ENCODE measurements at places on chromosomes 12 and 14.
A peak's percentile ranks its signal among the peaks of the same experiment; 100 is the strongest.

GRCh38 chr14:71632440-71632946 lies 299.7 kb upstream of the RGS6 start:
- DNase-seq = no peak

DNA sequence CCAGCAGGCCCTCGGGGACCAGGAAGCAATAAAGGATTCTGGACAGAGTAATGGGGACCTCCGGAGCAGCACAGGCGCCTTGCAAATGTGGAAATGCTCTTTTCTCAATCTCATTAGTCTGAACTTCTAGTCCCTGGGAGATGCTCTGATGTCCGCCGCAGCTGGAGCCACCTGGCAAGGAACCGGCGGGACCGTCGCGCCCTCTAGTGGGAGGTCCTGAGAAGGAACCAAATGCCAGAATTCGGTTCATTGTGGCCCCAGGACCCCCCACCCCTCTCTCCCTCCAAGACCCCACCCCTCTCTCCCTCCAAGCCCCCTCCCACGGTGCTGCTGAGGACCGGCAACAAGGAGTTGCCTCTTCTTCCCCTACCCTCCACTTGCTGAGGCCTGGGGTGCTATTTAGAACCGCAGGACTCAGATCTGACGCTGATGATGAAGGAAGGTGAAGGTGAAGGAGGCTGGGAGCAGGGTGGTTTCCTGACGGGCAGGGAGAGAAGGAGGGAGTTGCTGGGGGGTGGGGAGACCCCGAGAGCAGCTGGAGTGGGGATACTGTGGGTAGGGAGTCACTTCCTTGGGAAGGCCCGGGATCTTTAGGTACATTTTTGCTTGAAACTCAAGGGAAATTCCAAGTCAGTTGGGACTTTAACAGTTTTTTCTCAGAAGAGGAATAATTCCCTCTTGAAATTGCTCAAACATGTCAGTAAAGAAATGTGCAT lies 42.5 kb downstream of the SMIM41 start:
- peak; percentile 39 for DNase-seq

GRCh38 chr12:61213646-61214045 lies 1046.6 kb upstream of the USP15 start:
- DNase-seq = no peak

DNA sequence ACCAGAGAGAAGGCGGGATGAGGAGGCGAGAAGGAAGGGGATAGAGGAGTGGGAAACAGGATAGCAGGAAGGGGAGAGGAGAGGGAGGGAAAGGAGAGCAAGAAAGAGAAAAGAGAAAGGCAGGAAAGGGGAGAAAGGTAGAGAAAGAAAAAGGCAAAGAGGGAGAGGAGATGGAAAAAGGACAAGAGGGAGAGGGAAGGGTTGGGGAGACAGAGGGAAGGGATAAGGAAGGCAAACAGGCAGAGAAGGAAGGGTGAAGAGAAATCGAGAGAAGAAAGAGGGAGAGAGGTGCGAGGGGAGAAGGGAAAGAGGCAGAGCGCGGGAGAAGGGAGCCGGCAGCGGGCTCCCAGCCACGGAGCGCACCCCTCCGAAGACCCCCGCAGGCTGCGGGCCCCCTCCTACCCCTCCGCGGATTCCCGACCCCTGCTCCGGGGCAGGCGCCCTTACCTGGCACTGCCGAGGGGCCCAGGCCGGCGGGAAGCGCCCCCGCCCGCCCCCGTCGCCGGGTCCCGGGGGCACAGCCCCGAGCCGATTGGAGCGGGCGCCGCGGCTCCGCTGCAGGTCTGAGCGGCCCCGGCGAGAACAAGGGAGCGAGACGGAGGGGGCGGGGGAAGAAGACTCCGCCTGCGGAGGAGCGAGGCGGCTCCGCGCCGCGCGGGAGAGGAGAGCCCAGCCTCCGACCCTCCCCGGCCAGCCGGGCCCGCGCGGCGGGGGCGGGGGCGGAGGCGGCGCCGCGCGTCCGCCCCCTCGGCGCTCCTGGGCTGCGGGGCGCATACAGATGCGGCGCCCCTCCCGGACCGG lies at the start of gene CDH24:
Gene CDH24, minus strand, starts transcription at position 565 of the 801 bp plus-strand sequence. CDS start 1,787 bp downstream, outside the sequence.
- peak; percentile 69 for DNase-seq

GRCh38 chr12:64457032-64457431 lies 5.1 kb downstream of the TBK1 start:
- DNase-seq = no peak

- DNase-seq = no peak
Measured at GRCh38 chr14:73997944-73998447, 21.1 kb downstream of the ENTPD5 start.

DNA sequence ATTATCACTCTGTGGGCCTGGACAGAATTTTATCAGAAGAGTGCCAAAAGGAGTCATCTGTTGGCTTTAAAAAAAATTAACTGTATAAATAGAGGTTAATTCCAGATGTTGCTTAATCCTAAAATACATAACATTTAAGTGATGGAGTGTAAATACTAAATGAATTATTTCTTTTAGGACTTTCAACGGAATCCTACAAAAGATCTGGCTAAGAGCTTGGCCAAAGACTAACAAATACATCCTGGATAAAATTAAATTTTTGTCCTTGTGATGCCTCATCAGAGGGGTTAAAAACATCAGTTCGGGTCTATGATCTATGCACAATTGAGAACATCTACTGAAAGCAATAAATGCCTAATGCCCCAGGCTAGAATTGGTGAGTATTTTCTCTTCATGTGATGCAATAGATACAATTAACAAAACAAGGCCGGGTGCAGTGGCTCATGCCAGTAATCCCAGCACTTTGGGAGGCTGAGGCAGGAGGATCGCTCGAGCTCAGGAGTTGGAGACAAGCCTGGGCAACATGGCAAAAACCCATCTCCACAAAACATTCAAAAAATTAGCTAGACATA lies 49.8 kb upstream of the RAP1B start:
- no peak for DNase-seq

- DNase-seq = no peak
Measured at GRCh38 chr12:101019667-101020066, 190.4 kb downstream of the SLC5A8 start.

GRCh38 chr12:92696216-92696615 lies 6.6 kb upstream of the PLEKHG7 start:
- DNase-seq = no peak

GRCh38 chr12:1540690-1541089 lies 53.7 kb downstream of the FBXL14 start:
- DNase-seq = no peak

- DNase-seq = no peak
Measured at GRCh38 chr12:3644104-3644503, 108.8 kb downstream of the CRACR2A start.

DNA sequence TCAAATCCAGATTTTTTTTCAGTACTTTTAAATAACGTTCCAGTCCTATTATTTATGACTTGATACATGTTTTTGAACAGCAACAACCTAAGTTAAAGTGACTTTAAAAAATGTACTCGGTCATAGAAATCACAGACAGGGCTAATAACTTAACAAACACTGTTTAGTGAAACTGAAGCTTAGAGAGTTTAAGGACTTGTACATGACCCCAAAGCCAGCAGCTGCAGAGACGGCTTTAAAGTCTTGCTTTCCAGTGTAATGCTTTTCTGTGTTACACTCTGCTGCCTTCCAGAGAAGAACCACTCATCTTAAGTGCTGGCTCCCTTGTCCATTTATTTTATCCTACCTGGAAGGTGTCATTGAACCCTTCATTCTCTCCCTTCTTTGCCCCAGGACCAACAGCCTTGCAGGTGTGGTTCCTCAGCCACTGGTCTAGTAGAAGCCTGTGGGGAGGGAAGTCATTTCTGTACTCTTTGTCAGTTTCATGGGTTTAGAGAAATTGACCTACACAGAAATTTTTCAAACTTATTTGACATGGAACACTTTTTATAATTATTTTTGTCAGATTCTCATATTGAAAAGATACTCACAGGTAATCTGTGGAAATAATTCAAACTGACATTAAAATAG lies 60.9 kb downstream of the NAV3 start:
- no peak for DNase-seq

- no peak for DNase-seq
Measured at GRCh38 chr14:72646861-72647528, 246.9 kb downstream of the DPF3 start.

GRCh38 chr12:128966203-128966810 lies 113.0 kb downstream of the GLT1D1 start:
- DNase-seq = no peak

GRCh38 chr14:64459405-64460136 lies 5.7 kb upstream of the AKAP5 start:
- DNase-seq = no peak

GRCh38 chr14:96039633-96040311 lies 610 bp downstream of the C14orf132 start:
- DNase-seq = peak; percentile 5

DNA sequence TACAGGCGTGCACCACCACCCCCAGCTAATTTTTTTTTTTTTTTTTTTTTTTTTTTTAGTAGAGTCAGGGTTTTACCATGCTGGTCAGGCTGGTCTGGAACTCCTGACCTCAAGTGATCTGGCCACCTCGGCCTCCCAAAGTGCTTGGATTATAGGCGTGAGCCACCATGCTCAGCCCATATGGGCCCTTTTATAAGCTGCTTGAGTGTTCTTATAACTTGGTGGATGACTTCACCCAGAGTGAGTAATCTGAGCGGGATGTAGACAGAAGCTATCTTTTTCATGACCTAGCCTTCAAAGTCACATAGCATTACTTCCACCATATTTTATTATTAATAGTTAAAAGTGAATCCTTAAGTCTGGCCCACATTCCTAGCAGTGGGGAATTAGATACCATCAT lies 16.4 kb downstream of the BBOF1 start:
- no peak for DNase-seq

DNA sequence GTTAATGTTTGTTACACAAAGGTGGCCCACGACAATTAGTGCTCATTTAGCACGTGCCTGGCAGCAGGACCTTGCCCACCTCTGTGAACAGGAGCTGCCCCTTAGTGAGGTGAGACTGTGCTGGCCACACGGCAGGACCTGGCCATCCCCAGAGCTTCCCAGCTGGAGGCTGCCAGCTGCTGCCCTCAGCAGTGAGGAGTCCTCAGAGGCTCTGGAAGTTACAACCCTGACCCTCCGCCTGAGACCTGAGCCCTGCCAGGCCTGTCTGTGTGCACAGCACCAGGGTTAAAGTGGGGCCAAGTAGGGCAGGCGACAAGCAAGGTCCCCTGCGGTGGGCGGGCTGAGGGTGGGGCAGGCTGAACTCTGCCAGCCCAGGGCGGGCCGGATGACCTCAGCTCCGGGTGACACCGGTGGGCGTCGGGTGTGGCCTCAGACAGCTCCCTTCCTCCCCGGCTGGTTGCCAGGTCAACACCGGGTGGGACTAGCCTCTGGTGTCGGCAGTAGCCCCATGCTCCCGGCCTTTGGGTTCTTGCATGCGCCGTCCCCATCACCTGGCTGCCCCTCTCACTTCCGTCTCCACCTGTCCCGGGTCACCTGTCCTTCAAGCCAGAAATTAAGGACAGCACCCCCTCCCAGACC lies 9.2 kb upstream of the LBHD2 start:
- DNase-seq = no peak

DNA sequence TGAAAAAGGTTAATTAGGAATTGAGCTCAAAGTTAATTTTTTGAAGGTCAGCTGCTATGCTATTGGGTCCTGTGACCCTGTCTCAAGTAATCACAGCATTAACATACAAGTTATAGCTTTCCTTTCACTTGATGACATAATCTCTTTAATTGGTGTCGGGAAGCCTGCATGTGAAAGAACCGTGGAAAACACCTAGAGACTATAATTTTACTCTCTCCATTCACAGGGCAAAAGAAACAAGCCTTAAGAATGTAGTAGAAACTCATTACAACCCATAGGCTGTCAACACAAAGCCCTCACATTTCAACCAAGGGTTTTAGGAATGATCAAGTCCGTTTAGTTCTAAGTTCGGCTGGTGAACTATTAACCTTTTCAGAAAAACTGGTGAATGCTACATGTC lies 104.4 kb downstream of the PPM1A start:
- no peak for DNase-seq

DNA sequence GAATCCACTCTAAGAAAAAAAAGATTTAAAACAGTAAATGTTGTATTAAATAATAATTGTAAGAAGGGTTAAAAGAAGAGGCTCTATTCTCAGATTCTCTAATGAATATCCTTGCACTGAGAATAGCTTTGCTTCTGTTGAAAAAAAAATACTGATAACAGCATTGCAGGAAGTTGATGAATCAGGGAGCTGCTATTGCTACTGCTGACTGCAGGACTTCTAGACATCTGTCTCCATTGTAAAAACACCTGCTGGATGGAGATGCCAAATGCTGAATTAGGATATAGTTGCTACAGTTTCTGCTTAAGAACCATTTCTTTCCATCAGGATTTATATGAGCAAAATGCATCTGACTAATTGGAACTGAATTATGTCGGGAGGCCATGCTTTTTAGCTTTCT lies 50.3 kb upstream of the ANP32D start:
- DNase-seq = no peak

- no peak for DNase-seq
Measured at GRCh38 chr14:21987937-21988336, 314.3 kb upstream of the OR4E1 start.

DNA sequence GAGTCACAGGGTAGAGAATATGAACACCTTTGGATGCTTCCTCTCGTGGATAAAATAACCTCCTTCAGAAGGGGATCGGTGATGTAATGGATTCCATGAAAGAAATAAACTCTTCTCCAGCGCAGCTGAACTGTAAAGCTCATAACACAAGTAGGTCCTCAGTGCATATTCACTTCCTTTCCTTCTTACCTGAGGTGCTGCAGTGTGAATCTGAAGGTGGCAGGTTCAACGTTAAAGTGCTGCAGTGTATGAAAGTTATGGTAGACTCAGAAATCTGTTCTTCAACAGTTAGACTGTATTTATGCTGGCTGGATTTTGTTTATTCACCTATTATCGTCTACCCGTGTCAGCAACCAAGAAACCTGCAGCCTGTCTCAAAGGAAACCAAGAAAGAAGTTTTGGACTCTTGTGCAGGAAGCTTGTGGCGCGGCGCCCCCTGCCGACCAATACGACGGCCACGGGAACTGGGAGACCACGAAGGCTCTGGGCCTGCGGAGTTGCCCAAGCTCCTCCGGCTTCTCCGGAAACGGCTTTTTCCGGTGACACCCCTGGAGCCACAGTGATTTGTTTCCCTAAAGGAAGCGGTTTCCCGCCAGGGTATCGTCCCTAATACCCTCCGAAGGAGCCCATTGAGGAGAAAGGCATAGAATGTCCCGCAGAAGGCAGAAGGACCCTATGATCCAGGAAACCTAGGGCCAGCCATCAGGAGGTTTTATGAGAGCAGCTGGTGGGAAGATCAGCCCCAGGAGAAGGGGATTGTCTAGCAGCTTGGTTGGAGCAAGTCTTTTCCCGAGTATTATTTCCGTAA lies 17.6 kb upstream of the RNASE3 start:
- DNase-seq = peak; percentile 85

- no peak for DNase-seq
Measured at GRCh38 chr12:31431721-31432240, 105.8 kb upstream of the SINHCAF start.

- peak; percentile 43 for DNase-seq
Measured at GRCh38 chr12:117236456-117237001, 46.3 kb upstream of the FBXO21 start.
